ENCODE measurements at places on chromosomes 12 and 14.

DNA sequence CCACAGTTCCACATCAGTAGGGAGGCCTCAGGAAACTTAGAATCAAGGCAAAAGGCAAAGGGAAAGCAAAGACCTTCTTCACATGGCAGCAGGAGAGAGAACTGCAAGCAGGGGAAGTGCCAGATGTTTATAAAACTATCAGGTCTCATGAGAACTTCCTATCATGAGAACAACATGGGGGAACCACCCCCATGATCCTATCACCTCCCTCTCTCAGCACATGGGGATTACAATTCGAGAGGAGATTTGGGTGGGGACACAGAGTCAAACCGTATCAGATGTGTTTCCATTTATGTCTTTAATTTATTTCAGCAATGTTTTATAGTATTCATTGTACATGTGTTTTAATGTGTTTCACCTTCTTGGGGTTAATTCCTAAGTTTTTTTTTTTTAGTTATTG lies 25.8 kb downstream of the METAP2 start:
- DNase-seq: no peak

GRCh38 chr12:120363274-120363855 lies 5.6 kb downstream of the MSI1 start:
- no peak for DNase-seq

DNA sequence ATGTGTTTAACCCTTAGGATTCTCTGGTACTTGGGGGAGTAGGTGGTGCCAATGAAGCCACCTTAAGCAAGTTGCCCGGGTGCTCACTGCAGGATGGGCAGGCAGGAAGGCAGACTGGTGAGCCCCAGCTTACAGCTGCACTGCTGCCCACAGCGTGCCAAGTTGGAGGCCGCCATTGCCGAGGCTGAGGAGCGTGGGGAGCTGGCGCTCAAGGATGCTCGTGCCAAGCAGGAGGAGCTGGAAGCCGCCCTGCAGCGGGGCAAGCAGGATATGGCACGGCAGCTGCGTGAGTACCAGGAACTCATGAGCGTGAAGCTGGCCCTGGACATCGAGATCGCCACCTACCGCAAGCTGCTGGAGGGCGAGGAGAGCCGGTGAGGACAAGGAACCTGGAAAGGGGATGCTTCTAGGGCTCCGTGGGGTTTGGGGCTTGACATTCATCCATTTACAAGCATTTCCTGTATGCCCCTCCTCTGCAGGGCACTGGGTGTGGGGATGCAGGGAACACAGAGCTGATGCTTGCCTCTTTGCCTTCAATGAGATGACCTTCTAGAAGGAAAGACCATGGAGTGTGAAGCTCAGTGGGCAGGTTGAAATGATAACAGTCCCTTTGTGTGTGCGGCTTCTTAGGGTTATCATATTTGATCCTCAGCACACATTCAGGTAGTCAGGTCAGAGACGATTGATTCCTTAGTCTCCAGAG lies 12.4 kb downstream of the KRT7 start:
- no peak for DNase-seq

DNA sequence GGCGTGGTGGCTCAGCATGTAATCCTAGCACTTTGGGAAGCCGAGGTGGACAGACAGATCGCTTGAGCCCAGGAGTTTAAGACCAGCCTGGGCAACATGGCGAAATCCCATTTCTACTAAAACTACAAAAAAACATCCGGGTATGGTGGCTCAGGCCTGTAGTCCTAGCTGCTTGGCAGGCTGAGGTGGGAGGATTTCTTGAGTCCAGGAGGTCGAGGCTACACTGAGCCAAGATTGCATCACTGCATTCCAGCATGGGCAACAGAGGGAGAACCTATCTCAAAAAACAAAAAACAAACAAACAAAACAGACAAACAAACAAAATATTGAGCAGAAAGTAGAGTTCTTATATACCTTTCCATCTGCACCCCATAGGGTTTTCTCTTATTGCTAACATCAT lies 9.0 kb upstream of the SLC25A21 start:
- DNase-seq: no peak

DNA sequence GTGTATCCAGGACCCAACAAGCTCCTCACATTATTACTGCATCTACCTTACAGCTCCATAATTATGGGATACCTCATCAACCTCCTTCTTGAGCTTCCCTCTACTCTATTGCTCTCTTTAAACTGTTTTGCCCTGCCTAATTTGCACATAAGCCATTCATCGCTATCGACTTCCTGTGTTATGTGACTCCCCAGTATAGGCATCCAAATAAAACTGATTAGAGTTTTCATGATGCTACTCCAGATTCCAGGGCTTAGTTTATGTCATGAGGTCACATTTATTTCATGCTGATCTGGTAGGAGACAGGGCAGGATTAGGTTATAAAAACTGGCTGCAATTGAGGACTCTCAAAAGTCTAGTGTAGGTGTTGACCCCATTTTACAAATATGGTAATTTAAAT lies 569.9 kb upstream of the MGAT4C start:
- DNase-seq: no peak

GRCh38 chr12:49577589-49578315 lies 9.8 kb upstream of the MCRS1 start:
- DNase-seq: no peak
